Adipocyte (in vitro differentiated cells): ENCODE measurements at places on chromosomes 7 and 10.
A peak's percentile ranks its signal among the peaks of the same experiment; 100 is the strongest.

DNA sequence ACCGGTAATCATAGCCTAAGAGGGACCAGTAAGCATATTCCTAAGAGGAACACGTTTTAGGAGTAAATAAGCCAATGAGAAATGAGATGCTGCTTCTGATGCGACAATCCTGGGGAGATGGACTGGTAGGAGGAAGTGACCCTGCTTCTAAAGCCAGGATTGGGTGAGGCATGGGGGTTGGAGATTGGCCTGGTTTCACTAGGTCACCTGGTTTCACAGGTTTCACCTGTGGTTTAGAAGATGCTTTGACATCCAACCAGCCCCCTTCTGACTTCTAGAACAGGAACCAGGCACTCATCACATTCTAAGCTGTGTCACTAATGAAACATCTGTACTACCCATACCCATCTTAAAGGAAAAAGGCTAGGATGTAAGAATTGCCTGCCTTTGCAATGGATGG is 53.0 kb upstream of the BAMBI start:
- DNase-seq, result no peak

- peak; percentile 54 for DNase-seq
Observed at GRCh38 chr10:22849077-22849805, 78.6 kb upstream of the ARMC3 start.

DNA sequence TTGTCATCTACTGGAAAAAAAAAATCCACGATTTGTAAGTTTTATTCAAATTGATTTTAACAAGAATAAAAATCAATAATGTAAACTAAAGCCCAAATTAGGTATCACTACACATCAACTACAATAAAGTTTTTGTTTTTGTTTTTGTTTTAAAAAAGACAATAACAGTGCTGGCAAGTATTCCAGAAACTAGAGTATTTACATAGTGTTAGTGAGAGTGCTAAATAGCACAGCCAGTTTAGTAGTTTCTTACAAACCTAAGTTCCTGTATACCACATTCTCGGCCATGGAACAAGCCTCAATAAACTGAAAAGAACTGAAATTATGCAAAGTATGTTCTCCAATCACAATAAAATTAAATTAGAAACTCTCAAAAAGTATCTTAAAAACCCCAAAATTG is 8.1 kb downstream of the ARHGAP12 start:
- DNase-seq, result no peak

DNA sequence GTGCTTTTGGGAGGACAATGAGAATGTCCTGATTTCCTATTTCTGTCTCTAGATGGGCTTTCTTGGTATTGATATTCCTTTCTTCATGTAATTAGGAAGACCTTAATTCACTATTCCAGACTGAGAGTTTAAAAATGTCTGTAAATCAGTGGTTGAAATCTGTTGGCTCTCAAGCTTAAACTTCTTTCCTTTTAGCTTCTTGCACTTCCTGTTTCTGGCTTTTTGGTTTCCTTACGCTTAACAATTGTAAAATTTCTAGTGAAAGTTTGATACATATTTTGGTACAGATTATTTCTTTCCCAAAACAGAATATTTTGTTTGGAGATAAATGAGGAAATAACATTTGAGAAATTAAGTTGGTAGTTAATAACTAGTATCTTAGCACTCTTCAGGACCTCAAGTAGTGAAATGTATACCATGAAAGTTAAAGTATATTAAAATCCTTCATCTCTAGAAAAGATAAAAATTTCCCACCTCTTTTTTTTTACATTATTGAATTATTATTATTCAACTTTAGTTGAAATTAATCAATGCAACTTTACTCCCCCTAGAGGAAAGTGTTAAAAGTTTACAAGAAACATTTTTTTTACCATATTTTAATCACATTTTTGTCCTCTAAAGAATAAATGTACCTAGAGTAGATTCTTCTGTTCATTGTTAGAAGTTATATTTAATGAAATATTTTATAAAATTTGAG is 137.2 kb downstream of the PHTF2 start:
- DNase-seq, result peak; percentile 57

- DNase-seq, result no peak
Observed at GRCh38 chr10:44982496-44982895, 3.9 kb upstream of the DEPP1 start.

DNA sequence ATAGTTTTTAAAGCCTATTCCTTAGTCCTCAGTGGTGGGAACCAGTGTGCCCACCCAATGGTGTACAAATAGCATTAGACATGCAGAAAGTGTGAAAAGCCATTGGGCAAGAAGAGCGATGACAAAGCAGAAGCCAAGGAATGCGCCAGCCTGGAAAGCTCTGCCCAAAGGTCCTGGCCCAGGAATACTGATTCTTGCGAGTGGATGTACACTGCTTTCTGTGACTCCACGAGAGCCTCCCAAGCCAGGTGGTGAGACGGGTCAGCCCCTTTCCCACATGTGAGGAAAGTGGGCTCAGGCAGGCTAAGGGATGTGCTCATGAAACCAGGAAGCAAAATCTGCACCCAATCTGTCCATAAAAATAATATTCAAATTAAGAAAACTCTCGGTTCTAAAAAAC is 106.6 kb downstream of the ADCY1 start:
- DNase-seq, result no peak

DNA sequence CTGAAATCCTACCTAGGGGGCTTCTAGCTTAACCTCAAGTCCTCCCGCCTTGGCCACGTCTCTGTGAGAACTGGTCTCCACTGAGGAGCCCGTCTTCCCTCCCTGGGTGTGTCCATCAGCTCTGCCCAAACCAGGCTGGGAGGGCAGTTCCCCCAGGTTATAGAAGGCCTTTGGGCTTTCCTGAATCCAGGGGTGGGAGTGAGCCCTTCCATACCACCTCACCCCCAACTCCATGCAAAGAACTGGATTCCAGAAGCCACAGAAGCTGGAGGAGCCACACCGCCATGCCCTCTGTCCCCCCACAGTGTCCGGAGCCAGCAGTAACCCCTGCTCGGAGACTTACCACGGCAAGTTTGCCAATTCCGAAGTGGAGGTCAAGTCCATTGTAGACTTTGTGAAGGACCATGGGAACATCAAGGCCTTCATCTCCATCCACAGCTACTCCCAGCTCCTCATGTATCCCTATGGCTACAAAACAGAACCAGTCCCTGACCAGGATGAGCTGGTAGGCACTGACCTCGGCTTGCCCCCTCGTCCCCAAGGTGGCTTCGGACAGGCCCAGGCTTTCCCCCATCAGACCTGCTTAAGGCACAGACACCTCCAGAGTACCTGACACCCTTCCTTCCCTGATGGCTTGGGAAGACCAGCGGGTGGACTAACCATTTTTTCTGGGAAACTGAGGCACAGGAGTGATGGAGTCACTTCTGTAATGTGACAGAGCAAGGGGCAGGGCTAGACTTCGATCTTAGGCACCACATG is 4.7 kb downstream of the CPA1 start:
- no peak for DNase-seq

GRCh38 chr10:102196893-102197292 is 29.2 kb upstream of the ELOVL3 start:
- no peak for DNase-seq

- peak; percentile 77 for DNase-seq
Observed at GRCh38 chr10:58152673-58153263, 114.9 kb downstream of the IPMK start.

GRCh38 chr7:5248201-5248885 is 34.4 kb upstream of the SLC29A4 start:
- no peak for DNase-seq

DNA sequence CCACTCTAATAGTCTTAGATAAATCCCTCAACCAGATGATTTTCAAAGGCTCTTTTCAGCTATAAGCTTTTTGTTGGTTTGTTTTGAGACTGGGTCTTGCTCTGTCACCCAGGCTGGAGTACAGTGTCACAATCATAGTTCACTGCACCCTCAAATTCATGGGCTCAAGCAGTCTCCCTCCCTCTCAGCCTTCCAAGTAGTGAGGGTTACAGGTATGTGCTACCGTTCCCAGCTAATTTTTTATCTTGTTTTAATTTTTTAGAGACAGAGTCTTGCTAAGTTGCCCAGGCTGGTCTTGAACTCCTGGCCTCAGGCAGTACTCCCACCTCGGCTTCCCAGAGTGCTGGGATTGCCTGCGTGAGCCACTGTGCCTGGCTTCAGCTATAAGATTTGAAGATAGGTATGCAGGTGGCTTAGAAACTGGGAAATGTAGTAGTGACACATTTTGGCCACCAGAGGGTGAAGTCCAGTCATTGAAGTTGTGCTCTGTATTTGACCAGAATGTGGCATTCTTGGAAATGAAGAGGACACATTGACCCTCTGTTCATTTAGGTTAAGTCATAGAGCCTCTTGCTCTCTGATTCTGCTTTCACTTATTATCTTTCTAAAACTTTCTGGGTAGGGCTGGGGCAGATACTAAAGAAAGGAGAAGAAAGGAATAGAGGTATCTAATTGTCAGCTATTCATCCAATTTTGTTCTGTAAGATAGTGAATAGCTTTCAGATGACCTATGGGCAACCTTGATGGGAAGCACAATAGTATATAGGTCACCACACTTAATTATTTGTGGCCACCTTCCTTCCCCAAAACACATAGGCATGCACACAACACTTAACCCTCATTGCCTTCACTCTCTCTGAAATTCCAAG is 36.0 kb downstream of the R3HCC1L start:
- peak; percentile 64 for DNase-seq

- DNase-seq, result peak; percentile 79
Observed at GRCh38 chr7:141585592-141586510, 34.6 kb downstream of the AGK start.

DNA sequence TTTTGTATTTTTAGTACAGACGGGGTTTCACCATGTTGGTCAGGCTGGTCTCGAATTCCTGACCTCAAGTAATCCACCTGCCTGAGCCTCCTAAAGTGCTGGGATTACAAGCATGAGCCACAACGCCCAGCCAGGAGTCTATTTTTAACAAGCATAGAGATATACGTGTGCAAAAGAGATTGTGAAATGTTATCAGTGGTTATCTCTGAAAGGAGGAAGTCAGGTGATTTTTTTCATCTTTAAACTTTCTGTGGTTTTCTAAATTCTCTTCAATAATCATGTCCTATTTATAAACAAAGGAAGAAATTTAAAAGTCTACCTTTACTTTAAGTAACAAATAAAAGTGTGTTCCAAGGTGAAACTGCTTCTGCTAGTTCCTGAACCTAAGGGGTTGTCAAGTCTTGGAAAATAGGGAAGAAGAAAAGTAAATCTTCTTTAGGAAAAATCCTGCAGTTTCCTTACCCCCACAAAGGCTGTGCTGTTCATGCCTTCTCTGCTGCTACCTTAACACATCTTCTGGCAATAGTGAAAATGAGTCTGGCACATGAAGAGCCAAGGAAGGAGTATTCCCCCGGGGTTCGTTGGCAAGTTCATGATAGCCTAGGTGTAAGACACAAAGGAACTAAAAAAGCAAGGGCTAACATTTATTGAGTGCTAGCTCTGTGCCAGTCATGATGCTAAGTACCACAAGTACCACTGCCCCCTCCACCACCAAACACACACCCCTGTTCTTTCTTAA is 51.1 kb downstream of the CYP26A1 start:
- no peak for DNase-seq

DNA sequence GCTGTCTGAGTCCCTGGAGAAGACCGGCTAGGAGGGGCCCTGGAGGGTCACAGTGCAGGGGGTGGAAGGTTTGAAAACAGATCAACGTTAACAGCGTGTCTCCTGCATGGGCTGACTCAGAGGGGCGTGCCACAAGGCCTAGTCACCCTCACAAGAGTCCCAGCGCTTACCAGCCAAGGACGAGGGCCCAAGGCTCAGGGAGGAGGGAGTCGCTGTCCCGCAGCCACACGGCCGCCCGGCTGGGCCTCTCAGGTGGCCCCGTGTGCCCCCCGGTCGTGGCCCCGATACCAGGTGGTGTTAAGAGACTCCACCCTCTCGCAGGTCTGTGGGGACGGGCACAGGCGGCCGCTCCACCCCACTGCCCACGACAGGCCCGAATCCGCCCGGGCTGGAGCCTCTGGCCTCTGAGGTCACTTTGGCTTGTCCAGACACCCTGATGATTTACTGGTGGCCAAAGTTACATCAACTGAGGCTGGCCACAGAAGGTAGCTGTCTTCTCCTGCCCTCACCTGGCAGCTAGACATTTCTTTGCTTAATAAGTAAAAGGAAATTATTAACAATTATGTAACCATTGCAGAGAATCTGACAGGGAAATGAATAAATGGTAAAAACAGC is 34.0 kb downstream of the FAM20C start:
- no peak for DNase-seq

DNA sequence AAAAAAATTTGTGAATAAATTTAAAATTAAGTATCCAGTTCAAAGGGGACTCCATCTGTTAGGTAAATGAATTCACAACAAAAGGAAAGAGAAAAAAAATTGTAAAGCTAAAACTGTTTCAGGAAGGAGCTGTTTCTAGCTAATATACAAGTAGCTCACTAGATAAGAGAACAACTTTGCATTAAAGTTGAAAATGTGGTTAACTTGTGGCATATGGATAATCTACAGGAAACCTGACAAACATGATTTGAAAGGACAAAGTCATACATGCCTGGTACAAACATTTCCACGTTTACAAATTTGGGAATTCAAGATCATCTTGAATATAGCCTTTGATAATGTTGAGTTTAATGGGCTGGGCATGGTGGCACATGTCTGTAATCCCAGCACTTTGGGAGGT is 8.9 kb downstream of the NT5C3A start:
- no peak for DNase-seq

DNA sequence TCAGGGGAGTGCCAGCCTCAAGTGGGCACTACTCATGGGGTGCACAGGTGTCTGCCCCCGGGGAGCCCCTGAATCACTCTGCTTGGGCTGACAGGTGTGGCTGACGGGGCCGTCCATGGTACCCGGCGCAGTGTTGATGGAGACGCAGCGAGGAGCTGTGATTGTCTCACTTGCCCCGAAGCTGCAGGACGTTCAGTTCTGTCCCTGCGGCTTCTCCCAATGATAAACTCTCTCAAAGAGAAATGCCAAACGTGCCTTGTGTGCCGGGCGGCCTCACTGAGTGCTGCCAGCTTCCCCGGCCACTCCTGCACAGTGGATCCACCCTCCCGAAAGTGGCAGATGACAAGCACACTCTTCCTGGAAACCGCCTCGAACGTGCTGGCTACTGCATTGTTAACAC is 203.2 kb downstream of the DNAJB6 start:
- no peak for DNase-seq
